Stimulated activated CD4-positive, alpha-beta T cell treated with anti-CD3 and anti-CD28 coated beads, Interleukin-1b, Interleukin-23, amount 100 ng/mL, for 1 hour (primary cell): ENCODE measurements at places on chromosomes 7 and 10.

- no peak for DNase-seq
Measured at GRCh38 chr7:26346611-26347203, 55.0 kb downstream of the SNX10 start.

GRCh38 chr10:116719804-116720203 is 22.6 kb downstream of the HSPA12A start:
- no peak for DNase-seq

GRCh38 chr10:8312781-8313180 is 258.3 kb downstream of the GATA3 start:
- no peak for DNase-seq

- no peak for DNase-seq
Measured at GRCh38 chr10:102646610-102647442, 2.5 kb downstream of the TRIM8 start.

DNA sequence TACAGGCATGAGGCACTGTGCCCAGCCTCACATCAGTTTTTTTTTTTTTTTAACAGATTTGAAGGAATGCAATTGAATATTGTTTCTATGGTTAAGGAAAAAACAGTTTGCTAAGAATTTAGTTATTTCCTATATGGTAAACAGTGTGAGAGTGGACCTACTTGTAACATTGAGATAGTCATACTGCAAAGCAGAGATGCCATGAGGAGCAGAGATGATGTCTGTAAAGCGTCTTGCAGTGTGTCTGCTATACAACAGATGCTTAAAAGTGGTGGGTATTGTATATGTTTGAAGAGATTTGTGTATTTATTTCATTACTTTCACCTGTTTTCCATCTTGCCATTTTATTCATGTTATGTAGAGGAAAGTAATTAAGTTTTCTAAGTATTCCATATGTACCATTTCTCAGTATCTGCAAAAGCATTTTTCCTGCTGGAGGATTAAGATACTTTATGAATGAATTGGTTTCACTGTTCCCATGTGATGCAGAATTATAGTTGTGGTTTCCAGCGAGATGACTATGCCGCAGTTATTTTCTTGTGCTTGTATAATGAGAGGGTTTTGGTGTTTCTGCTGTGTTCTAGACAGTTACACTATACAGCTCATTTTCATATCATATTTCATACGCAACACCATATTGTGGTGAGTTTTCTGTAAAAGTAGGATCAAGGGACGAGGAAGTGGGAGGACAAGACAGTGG is 26.6 kb downstream of the TET1 start:
- DNase-seq = no peak

- no peak for DNase-seq
Measured at GRCh38 chr7:103809229-103809994, 180.0 kb downstream of the RELN start.

DNA sequence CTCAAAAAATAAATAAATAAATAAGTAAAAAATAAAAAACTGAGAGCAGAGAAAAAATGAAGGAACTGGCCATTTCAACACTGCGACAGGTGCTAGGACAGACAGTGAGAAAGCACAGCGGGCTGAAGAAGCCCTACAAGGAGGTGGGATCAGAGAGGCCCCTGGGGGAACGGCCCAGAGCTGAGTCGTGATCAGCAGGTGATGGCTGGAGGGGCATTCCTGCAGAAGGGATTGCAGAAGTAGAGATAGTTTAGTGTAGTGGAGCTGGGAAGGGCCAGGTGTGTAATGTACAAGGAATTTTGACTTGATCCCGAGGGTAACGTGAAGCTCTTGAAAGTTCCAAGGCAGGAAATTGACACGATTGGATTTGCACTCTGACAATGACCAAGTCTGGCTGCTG is 112.1 kb downstream of the CUL2 start:
- DNase-seq = no peak
